NCI-H460 (cell line): ENCODE measurements at places on chromosomes 13 and 19. TPM values are rescaled to one million over a fixed set of nuclear protein-coding genes. Genes with fewer than 3 reads are reported as not detected.
A peak's percentile ranks its signal among the peaks of the same experiment; 100 is the strongest.

LGI4 gene
- total RNA-seq, result 0.12 TPM in 1 of 2 replicates, not detected in the other

CYP2S1 gene
- total RNA-seq, result 0.22 TPM in 1 of 2 replicates, not detected in the other

TJP3 gene
- total RNA-seq, result 0.69 and 0.98 TPM in 2 replicates

MISP3 gene
- total RNA-seq, result 2.6 and 4.0 TPM in 2 replicates

FFAR3 gene
- total RNA-seq, result not detected in 2 replicates

RASAL3 gene
- total RNA-seq, result not detected in 2 replicates

ZNF836 gene
- 2.0 and 3.0 TPM in 2 replicates for total RNA-seq

LILRB4 gene
- total RNA-seq, result not detected in 2 replicates

HPN gene
- not detected in 2 replicates for total RNA-seq

SEMA6B gene
- 4.2 and 5.9 TPM in 2 replicates for total RNA-seq

FUT6 gene
- total RNA-seq, result not detected in 2 replicates

KLHL1 gene
- 0.05 TPM in 1 of 2 replicates, not detected in the other for total RNA-seq

SYNGR4 gene
- 0.17 TPM in 1 of 2 replicates, not detected in the other for total RNA-seq

GRCh38 chr13:105278943-105279381 lies 1256.5 kb downstream of the EFNB2 start:
- DNase-seq, result no peak

- no peak for DNase-seq
These were observed 227.8 kb downstream of the LACC1 start for GRCh38 chr13:44107357-44108121.

- peak; percentile 3 for DNase-seq
These were observed 182.7 kb upstream of the TSC22D1 start for GRCh38 chr13:44758630-44759383.

DNA sequence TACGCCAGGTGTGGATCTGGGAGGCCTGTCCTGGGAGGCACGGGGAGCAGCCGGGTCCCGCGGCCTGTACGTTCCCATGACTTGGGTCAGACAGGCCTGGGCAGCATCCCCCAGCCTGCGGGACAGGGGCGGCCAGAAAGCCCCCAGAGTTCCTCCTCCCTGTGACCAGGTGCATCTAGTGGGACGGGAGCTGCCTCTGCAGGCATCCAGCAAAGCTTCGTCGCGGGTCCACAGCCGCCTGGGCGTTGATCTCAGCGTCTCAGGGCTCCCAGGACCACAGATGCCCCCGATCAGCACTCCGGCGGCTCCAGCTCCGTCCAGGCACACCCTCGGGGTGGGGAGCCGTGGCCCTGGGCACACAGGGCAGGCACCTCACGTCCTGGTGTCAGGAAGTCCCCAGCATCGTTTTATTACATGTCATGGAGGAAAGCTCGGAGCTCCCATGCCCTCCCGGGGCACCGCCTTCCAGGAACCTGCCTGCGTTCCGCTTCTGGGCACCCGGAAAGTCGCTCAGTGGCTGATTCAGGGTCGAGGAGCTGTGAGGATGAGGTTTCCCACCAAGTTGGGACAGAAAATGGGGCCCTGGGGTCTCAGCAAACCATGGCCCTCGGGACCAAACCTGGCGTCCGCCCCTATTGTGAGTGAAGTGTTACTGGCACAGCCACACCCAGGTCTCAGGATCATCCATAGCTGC lies 1.5 kb upstream of the GZMM start:
- DNase-seq, result no peak

DNA sequence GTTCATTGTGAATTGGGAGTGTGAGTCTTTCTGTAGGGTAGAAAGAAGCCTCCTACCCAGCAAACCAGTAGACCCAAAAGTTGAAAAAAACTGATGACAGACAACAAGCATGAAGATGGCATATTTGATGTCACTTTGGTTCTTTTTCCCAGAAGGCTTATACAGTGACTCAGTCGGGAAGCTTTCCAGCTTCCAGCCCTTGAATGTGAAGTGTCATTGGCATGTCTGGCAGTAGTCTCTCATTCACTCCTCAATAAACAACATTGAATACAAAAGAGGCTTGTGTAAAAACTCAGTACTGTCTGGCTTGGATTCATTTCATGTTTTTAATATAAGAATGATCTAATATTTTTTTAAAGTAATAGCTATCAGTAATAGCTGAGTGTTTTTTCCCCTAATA lies 68.7 kb downstream of the IPO5 start:
- peak; percentile 4 for DNase-seq

DNA sequence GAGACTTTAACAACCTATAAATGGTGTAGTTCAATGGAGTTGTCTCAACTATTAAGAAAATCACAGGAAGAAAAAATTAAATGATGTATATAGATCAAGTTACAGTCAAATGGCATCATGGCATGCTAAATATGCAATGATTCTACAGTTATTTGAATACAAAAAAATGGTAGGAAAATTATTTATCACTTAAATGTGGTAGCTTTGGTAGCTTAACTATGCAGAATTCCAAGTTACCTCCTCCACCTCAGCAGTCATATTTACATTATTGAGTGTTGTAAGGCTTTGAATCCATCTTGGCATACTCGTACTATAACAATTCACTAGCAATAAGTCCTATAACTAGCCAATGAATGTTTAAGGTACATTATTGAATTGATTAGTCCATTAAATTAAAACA lies 36.8 kb downstream of the CAB39L start:
- no peak for DNase-seq

DNA sequence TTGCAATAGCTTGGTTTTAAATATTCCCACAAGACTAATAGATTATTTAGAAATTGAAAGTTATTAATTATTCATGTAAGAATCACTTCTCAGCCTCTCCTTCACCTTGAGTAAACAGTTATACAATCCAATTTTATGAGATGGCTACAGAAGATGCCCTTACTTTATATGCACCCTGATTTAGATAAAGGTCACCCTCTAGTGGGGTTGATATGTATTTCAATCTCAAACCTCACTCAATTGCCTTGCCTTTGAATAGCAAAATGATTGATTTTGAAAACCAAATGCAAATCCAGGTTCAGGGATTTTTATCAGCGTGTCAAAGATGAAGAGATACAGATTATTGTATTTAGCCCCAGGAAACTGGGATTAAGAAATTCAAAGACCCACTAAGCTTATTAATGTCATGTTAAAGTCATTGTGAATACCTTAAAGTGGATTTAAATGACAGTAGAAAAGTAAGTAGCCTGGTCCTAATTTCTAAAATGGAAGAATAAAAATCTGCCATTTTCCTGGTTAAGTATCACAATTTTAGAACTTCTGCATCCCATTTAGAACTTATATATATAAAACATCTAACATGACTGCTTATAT lies 305.1 kb downstream of the ITGBL1 start:
- DNase-seq, result peak; percentile 59

DNA sequence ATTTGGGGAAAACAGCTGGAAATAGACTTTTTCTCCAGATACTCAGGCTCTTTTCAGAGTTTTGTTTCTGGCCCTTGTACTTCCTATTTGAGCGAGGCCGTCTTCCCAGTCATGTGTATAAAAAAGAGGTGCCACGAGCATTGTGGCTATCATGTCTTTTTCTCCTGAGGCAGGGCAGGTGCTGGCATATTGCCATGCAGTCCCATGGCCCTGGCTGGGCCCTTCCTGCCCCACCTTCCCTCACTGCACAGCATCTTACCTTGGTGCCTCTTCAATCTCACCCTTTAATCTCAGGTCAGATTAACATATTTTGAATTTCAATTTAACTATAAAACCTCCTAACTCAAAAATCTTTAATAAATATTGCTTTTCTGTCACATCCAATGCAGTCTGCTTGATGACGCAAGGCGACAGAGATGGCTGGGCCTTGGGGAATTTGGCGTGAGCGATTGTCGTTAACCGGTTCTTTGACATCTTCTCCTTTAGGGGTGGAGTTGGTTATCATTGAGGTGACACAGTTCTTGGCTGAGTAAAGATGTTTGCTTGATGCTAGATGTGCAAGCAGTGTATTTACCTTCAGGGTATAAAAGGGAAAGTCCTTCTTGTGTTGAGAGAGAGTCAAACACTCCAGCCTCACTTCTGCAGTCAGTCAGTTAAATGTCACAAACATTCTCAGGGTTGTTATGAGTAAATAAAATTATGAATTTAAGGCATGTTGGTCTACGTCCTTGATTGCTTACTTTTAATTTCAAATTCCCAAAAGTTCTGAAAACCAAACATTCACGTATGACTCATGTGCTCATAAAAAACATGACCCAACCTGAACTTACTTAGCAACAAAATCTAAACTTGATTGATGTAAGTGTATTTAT lies 289.9 kb downstream of the MYO16 start:
- DNase-seq, result peak; percentile 79

- no peak for DNase-seq
These were observed 114.7 kb upstream of the MCF2L start for GRCh38 chr13:112854321-112854720.

DNA sequence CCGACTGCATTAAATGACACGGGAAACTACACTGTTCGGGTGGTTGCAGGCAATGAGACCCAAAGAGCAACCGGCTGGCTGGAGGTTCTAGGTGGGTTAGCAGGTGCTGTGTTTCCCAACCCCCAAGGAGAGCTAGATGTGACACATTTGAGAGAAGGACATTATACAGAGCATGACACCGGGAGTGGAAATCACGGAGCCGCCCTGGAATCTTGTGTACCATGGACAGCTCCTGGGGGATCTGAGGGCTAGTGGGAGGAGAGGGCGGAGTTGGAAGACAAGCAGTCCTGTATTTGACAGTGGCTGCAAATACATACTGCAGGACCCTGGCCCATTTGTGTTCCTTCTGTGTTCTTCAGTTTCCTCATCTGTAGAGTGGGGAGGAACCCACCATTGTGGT lies 2.3 kb downstream of the CEACAM18 start:
- no peak for DNase-seq

- no peak for DNase-seq
These were observed 11.9 kb downstream of the SNRPA start for GRCh38 chr19:40762754-40763470.

DNA sequence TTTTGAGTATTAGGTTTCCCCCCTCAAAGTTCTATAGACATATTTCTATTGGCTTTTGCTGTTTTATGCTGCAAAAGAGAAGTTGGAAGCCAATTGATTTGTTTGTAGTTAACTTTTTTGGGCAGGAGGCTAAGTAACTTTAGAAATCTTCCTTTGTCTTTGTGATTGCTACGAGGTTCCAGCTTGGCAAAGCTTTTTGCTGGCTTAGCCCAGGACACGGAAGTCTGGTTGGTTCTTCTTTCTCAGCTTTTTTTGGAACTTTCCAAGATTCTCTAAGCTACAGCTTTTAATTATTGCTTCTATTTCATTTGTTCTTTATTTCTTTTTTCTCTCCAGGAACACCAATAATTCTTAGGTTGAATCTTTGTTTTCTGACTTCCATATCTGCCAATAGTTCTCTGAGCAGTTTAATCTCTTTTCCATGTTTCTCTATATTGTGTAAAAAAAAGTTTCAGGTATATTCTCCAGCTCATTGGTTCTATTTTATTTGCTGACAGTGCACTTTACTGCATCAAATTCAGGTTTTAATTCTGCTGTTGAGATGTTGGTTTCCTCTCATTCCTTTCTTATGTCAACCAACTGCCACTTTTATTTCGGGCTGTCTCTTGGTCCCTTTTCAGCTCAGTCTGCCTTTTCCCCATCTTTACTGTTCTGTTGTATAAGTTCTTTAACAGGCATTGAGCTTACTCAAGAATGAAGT lies 27.8 kb downstream of the MBNL2 start:
- no peak for DNase-seq

- DNase-seq, result no peak
These were observed 61.0 kb downstream of the RASA3 start for GRCh38 chr13:114071410-114071809.

DNA sequence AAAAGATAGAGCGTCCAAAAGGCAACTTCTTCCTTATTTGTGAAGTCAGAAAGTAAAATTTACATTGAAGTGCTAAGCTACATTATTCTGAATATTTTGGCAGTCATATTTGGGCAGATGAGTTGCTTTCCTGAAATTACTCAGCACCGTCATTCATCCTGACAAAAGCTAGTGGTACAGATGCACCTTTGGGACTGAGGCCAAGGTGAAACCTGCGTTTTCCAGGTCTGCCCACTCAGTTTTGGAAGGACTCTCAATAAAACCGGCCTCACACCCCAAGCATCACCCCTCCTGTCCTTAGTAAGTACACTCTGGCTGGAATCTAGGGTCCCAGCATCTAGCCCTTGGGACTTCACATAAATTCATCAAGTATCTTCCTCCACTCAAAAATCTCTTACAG lies 187.5 kb downstream of the TM9SF2 start:
- no peak for DNase-seq

DNA sequence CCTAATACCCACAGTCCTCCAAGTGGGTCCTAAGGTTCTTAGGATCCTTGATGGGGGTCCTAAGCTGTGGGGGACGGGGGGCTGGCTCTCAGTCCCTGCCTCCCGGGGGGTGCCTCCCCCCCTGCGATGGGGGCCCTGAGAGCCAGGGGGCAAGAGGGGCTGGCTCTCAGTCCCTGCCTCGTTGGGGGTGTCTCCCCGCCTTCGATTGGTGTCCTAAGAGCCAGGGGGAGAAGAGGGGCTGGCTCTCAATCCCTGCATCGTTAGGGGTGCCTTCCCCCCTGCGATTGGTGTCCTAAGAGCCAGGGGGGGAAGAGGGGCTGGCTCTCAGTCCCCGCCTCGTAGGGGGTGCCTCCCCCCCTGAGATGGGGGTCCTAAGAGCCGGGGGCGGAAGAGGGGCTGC lies 37.0 kb downstream of the SLC25A30 start:
- DNase-seq, result no peak

DNA sequence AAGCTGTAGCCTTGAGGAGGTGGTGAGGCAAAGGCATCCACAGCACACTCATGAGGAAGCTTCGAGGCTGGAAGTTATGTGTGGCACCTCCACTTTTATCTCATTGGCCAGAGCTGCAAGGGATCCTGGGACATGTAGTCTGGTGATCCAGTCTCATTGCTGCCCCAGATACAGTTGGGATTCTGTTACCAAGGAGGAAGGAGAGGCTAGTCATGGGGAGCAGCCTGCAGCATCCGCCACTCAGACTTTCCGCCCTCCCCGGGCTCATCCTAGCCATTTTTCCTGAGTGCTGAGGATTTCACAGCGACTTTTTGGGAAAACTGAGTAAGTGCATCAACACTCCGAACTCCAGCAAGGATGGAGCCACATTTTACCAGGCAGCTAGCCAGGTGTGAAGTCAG lies 74.4 kb downstream of the DPF1 start:
- DNase-seq, result no peak

- DNase-seq, result no peak
These were observed 603.0 kb downstream of the LIG4 start for GRCh38 chr13:107612376-107612775.

- DNase-seq, result no peak
These were observed 25.4 kb downstream of the PCDH9 start for GRCh38 chr13:67204764-67205163.

DNA sequence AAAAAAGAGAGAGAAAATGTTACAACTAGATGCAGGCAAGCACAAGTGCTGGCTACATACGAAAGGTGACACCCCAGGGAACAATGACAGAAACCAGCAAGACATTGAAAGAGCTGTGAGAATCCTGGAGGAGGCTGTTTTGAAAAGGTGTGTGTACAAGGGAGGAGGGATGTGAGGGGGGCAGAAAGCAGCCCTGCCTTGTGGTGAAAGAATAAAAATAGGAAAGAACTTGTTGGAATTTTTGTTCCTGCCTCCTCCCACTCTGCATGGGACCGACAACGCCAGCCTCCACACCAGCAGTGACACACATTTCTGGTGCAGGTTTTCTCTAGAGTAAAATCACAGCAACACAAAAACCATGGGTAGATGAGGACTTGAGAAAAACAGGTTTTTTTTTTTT lies 1258.6 kb downstream of the PCDH9 start:
- no peak for DNase-seq
